ENCODE measurements at places on chromosomes 2 and 18.

DNA sequence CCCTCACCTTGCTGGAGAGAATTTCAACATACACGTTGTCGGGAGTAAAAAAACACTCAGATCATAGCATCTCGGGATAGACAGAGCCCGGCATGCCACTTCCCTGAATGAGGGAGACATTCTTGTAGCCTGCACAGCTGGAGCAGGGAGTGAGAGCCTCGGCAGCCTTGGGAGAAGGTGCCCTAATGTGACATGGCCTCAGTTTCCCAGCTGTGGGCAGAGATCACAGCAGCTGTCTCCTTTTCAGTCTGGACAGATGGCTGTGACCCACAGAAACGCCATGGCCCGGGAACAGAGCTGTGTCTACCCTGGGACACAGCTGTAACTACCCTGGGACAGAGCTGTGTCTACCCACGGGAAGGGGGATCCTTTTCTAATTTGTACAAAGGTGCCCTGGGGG, 55.9 kb downstream of the HS1BP3 start:
- no peak for DNase-seq

- DNase-seq = no peak
These were observed 166.5 kb upstream of the NCK2 start for GRCh38 chr2:105578166-105578565.

DNA sequence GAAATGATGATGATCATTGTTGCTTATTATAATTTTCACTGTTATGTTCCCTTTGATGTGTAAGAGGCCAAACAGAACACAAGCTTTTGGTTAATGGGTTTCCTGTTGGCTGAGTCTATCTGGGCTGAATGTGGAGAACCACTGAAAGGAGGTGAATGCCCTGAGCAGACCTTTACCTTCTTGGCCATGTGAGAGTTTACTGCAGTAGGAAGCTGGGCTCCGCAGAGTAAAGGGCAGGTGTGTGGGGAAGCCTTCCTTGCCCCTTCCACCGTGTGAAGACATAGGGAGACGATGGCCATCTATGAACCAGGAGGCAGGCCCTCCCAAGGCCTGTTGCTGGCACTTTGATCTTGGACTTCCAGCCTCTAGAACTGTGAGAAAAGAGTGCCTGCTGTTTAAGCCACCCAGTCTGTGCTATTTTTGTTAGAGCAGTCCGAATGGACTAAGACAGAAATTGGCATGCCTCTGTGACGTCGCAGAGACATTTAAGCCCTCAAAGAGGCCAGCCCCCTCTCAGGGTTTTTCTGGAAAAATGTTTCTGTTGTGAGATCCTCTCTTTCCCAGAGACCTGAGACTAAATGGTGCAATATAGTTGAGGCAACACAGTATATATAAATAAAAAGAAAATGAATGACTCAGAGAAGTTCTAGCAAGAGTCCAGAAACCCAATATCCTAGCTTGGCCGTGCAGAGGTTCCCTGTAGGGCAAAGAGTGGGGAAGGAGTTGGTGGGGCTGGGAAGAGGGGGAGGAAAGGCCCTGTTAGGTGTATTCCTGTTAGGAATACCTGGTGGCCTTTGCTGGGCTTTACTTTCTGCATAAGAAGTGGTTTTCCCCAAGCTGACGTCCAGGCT, 121.9 kb upstream of the LGALSL start:
- DNase-seq = no peak

GRCh38 chr2:67259556-67260342, 137.4 kb upstream of the ETAA1 start:
- DNase-seq = no peak

DNA sequence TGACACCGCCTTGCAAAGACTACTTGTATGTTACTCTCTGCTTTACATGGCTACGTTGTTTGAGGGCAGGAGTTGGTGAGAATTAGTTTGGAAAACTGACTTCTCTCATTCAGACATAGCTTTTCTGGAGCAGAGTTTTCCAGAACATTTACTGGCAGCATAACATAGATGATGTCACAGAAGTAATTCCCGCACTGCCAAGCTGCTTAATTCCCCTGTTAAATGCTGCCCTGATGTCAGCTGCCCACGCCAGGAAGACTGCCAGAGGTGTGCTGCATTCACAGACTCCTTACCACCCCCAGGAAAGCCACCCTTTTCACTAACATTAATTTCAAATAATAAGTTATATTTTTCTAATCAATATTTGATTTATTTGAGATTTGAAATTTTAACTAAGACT, 24.7 kb upstream of the PTPN2 start:
- DNase-seq = no peak

- DNase-seq = no peak
These were observed 6.3 kb downstream of the STARD7 start for GRCh38 chr2:96202152-96202854.

GRCh38 chr2:234203135-234203984, 152.9 kb downstream of the SPP2 start:
- DNase-seq = no peak

DNA sequence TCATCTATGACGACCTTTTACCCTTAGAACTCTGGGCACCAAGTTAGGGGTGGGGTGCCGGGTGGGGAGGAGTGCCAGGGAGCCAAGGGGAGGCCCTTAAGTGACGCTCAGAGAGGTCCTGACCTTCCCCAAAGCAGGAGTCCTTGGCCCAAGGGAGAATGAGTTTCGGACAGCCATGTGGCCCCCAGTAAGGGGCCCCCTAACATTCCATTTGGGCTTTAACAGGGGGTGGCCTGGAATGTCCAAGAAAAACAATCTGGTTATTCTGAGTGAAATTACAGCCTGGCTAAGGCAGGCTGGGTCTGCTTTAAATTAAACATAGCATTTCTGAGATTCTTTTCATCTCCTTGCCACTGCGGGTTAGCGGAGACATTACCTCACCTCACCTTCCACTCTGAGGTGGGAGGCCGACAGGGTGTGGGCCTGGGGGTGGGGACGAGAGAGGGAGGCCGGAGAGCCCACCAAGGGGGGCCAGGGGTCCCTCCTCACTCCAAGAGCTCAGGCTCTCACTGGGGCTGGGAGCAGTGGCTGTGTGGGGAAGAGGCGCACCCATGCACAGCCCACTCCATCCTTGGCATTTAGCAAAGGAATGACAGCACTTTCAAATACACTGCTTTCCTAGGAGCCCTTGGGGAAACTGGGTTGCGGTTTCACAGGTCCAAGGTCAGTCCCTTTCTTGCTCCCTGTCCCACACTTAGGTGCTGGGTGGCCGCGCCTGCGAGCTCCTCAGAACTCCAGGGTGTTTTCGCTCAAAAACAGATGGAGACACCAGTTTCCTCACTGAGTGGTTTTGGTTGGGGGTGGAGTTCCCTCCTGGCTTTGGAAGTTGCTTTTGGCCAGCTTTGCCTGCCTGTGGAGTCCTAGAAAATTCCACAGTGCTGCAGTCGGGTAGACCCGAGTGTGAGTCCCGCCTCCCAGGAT, 107.4 kb downstream of the POLR1A start:
- DNase-seq = peak; percentile 75

- no peak for DNase-seq
These were observed 153.2 kb upstream of the PTPRM start for GRCh38 chr18:7413906-7414305.

- DNase-seq = no peak
These were observed 40.3 kb upstream of the HNRNPA3 start for GRCh38 chr2:177172034-177172880.
